ENCODE measurements at places on chromosomes 5 and 9. TPM values are rescaled to one million over a fixed set of nuclear protein-coding genes. Genes with fewer than 3 reads are reported as not detected.

DNA sequence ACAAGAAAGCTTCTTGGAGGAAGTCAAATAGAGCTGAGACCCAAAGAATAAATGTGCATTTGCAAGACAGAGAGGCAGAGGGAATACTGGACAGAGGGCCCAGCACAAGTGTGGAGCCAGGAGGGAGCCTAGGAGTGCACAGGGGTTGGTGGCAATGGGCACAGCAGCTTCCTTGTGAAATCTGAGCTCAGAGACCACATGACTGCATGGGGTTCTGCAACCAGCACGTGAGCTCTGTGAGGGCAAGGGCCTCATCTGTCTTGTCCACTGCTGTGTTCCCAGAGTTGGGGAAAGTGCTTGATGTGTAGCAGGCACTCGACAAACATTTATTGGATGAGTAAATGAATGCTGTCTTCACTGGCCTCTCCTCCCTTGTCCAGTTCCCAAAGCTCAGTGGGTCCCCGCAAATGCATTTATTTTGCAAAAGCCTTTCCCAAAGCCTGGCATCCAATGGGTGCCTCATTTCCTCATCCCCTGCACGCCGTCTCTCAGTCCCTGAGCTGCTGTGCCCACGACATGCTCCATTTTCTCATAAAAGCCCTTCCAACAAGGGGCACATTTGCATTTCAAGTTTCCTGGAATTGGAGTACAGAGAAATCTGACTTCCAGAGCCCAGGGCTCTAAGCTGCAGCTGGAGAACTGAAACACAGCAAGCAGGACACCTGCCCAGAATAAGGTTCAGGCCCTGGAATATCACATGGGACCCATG, 58.5 kb downstream of the KCNIP1 start:
- DNase-seq, result no peak

DNA sequence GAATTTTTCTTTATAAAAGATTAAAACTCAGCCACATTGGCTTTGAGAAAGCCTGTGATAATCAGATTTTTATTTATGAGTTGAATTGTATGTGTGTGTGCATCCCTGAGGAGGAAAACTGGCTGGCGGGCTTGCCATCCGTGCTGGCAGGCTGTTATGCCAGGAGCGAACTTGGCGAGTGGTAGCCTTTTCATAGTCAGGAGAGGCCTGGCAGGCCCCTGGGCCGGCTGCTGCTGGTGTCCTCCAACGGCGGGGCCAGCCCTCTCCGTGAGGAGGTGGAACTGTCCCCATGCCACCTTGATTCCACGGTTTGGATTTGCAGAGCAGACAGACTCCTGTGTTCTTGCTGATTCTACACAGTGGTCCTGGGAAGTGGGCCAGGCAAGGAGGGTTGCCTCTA, 43.3 kb downstream of the ZNF618 start:
- no peak for DNase-seq

DNA sequence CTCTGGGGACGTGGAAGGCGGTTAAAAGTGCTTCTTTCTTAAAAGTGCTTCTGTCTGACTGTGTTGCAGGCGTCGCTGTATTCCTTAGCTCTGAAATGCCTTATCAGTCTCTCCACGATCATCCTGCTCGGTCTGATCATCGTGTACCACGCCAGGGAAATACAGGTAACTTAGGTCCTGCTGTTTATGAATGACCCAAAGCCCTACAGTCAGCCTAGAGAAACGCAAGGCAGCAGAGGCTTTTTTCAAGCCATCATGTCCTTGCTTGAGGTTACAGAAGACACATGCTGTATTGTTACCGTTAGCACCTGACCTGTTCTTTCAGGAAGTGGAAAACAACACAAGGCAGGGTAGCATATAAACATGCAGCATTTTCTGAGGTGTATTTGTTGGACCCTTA, 2.0 kb downstream of the KCNN2 start:
- no peak for DNase-seq

DNA sequence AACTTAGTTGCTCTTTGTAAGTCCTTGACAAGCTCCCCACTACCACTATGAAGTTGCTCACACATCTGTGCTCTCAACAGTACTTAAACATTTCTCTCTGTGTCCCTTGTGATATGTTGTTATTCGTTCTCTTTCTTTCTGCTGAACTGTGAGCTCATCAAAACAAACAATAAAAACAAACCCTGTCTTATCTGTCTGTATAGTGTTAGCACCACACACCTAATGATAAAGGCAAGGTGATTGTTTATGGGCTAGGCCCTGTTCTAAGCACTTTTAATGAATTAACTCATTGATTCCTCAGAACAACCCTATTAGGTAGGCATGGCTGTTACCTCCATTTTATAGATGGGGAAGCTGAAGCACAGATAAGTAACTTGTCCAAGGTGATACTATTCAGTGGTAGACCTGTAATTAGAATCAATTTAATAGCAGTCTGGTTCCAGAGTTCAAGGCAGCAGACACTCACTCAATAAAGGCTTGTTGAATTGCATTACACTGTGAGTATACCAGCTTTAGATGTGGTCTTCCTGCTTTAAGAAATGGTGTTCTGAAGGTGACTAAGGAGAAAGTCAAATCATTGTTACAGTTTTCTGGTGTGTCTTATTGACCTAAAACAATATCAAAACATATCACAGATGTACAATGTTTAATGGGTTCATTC, 153.6 kb upstream of the ELL2 start:
- no peak for DNase-seq

GRCh38 chr5:10140195-10140973, 109.3 kb downstream of the ATPSCKMT start:
- peak; percentile 5 for DNase-seq

GRCh38 chr5:10447041-10447440, 5.4 kb downstream of the ROPN1L start:
- no peak for DNase-seq

Gene PNPLA7
- total RNA-seq, result 1.3 TPM

Gene WDR38
- not detected for total RNA-seq

Gene ESM1
- 1.8 TPM for total RNA-seq

Gene SPINK1
- not detected for total RNA-seq

Gene TAS2R1
- not detected for total RNA-seq
